Cardiac muscle cell (in vitro differentiated cells and primary cell): ENCODE measurements at places on chromosomes 3 and 15. TPM values are rescaled to one million over a fixed set of nuclear protein-coding genes. Genes with fewer than 3 reads are reported as not detected.

The FRMD5 gene
- total RNA-seq = 55.8 and 59.7 TPM in 2 replicates

The OR5K2 gene
- not detected in 2 replicates for total RNA-seq

The ACTC1 gene
- total RNA-seq = 1,687 and 2,394 TPM in 2 replicates

The SCAP gene
- total RNA-seq = 124 and 140 TPM in 2 replicates

The GRK7 gene
- not detected in 2 replicates for total RNA-seq

The SCG3 gene
- 0.14 TPM in 1 of 2 replicates, not detected in the other for total RNA-seq

The CELSR3 gene
- 5.4 and 5.9 TPM in 2 replicates for total RNA-seq

The OIP5 gene
- 8.0 and 19.8 TPM in 2 replicates for total RNA-seq

The NME9 gene
- 4.8 and 5.1 TPM in 2 replicates for total RNA-seq

- no peaks in the 10 kb centered on the region for H3K4me1 ChIP-seq
- H3K27me3 ChIP-seq = no peaks in the 10 kb centered on the region
- no peak overlapping the region for H3K4me3 ChIP-seq
- DNase-seq = no peak
These were observed 380.6 kb upstream of the C2CD4B start for GRCh38 chr15:62545467-62546227.

DNA sequence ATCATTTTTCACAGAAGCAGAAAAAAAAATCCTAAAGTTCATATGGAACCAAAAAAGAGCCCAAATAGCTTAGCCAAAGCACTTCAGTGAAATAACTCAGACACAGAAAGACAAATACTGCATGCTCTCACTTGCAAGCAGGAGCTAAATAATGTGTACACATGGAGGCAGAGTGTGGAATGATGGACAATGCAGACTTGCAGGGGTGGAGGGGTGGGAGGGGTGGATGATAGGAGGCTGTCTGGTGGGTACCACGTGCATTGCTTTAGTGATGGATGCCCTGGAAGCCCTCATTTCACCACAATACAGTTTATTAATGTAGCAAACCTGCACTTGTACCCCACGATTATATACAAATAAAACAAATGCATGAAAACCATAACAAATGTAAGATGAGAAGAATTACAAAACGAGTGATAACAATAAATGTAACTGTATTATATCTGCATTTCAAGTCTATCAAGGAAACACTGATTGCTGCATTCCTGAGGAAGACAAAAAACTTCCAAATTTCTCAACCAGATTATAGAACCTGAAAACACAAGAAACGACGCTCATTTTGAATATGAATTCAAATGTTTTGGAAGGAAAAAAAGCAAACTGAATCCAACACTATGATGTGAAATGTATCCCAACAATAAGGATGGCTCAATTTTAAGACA is 96.5 kb downstream of the DLG1 start:
- DNase-seq = no peak
- no peaks in the 10 kb centered on the region for H3K4me1 ChIP-seq
- H3K4me3 ChIP-seq = no peak overlapping the region
- H3K27me3 ChIP-seq = no peaks in the 10 kb centered on the region
- no peaks in the 10 kb centered on the region for H3K36me3 ChIP-seq

DNA sequence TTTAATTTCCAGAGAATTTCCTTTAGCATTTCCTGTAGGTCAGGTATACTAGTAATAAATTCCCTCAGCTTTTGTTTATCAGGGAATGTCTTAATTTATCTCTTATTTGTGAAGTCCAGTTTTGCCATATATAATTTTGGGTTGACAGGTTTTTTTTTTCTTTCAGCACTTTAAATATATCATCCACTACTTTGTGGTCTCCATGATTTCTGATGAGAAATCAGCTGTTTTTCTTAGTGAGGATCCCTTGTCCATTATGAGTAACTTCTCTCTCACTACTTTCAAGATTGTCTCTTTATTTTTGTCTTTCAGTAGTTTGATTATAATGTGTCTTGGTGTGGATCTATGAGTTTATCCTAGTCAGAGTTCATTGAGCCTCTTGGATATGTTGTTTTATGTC is 105.7 kb downstream of the LRRC49 start:
- no peaks in the 10 kb centered on the region for H3K27me3 ChIP-seq
- H3K4me1 ChIP-seq = no peaks in the 10 kb centered on the region
- H3K27ac ChIP-seq = no peak overlapping the region

DNA sequence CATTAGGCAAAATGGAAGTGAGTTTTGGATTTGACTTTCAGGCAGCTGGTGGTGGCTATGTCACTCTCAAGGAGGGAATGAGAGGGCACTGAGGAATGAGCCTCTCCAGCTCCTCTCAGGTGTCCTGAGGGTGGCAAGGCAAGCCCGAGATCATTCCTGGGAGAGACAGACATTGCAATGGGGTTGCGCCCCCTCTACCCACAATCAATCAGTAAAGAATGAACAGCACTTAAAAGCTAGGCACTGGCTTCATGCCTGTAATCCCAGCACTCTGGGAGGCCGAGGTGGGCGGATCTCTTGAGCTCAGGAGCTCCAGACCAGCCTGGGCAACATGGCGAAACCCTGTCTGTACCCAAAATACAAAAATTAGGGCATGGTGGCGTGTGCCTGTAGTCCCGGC is 14.1 kb upstream of the SHF start:
- no peaks in the 10 kb centered on the region for H3K4me1 ChIP-seq
- no peak overlapping the region for H3K27ac ChIP-seq
- no peaks in the 10 kb centered on the region for H3K27me3 ChIP-seq
- no peaks in the 10 kb centered on the region for H3K36me3 ChIP-seq

DNA sequence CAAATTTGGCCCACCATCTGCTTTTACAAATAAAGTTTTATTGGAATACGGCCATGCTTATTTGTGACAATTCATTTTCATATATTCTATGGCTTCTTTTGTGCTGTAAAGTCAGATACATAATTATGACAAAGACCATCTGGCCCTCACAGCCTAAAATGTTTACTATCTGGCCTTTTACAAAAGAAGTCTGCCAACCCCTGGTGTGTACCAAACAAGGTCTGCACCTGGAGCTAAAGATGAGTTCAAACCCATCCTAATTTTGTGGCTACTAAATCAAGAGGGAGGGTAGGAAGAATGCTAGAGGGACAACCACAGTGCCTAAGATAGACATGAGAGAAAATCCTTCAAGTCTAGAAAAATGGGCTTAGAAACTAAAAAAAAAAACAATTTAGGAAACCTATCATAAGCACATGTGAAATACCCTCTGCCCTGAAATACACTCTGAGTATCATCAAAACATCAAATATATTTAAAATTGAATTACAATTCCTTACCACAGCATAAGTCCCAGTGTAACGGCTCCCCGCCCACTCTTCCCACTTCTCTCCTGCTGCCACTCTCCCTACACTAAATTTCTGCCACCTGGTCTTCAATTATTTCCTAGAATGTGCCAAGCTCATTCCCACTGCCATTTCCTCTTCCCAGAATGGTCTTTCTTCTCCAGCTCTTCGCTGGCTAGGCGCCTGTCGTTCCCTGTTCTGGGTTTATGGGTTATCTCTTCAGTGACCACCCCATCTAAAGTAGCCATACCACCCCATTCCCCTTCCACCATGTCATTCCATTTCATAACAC is 950.7 kb upstream of the CFAP20DC start:
- no peak overlapping the region for H3K4me3 ChIP-seq
- H3K4me1 ChIP-seq = no peaks in the 10 kb centered on the region
- H3K27me3 ChIP-seq = no peaks in the 10 kb centered on the region
- H3K36me3 ChIP-seq = no peaks in the 10 kb centered on the region
- DNase-seq = no peak

- H3K27ac ChIP-seq = no peak overlapping the region
- DNase-seq = no peak
- H3K27me3 ChIP-seq = no peaks in the 10 kb centered on the region
These were observed 82.3 kb downstream of the LPP start for GRCh38 chr3:188236271-188236670.

DNA sequence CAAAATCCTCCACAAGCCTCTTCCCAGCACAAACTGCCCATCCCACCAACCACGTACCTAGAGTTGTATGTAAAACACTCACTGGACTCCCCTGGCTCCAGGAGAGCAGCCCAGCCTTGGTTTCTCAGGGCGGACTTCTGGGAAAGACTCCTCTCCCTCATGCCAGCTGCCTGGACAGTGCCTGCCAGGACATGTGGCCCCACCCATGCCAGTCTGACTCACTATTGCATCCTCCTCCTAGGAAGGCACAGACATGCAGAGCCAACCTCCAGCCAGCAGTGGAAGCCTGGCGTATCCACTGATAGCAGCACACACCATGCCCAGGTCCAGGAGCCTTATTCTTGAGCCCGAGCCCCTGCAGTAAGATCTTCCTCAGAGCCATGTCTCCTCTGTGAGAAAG is 8.6 kb downstream of the PKM start:
- H3K27ac ChIP-seq = peak overlapping the region; percentile 67
- no peaks in the 10 kb centered on the region for H3K27me3 ChIP-seq
- no peak overlapping the region for H3K4me3 ChIP-seq
- H3K4me1 ChIP-seq = peaks cover 77% of the 10 kb centered on the region
- no peak for DNase-seq
- peaks cover 17% of the 10 kb centered on the region for H3K36me3 ChIP-seq

- no peaks in the 10 kb centered on the region for H3K27me3 ChIP-seq
- H3K27ac ChIP-seq = no peak overlapping the region
These were observed 602.3 kb upstream of the SUCLG2 start for GRCh38 chr3:68256635-68257223.

DNA sequence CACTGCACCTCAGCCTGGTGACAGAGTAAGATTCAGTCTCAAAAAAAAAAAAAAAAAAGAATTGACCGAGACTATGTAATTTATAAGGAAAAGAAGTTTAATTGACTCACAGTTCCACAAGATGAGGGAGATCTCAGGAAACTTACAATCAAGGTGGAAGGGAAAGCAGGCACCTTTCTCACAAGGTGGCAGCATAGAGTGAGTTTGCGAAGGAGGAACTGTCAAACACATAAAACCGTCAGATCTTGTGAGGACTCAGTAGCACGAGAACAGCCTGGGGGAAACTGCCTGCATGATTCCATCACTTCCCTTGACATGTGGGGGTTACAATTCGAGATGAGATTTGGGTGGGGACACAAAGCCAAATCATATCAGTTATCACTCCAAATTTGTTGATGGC is 380.9 kb downstream of the EDEM1 start:
- DNase-seq = no peak
- H3K27me3 ChIP-seq = no peaks in the 10 kb centered on the region
- no peak overlapping the region for H3K27ac ChIP-seq
- no peaks in the 10 kb centered on the region for H3K36me3 ChIP-seq
- H3K4me3 ChIP-seq = no peak overlapping the region

- DNase-seq = no peak
- no peaks in the 10 kb centered on the region for H3K27me3 ChIP-seq
- no peak overlapping the region for H3K4me3 ChIP-seq
- H3K36me3 ChIP-seq = no peaks in the 10 kb centered on the region
These were observed 7.8 kb upstream of the CTDSPL start for GRCh38 chr3:37853691-37854413.

DNA sequence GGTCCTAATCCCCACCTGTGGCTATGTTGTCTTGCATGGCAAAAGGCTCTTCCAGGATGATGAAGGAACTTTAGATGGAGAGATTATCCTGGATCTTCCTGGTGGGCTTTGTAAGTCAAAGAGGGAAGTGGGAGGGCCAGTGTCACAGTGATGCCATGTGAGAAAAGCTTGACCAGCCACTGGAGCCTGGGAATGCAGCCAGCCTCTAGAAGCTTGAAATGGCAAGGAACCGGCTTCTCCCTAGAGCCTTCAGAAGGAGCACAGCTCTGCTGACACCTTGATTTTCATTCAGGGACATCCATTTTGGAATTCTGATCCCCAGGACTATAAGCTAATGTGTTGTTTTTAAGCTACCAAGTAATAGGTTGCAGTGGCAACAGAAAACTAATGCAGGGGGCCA is 58.3 kb downstream of the CLEC3B start:
- no peaks in the 10 kb centered on the region for H3K4me1 ChIP-seq
- H3K4me3 ChIP-seq = no peak overlapping the region
- H3K36me3 ChIP-seq = no peaks in the 10 kb centered on the region

DNA sequence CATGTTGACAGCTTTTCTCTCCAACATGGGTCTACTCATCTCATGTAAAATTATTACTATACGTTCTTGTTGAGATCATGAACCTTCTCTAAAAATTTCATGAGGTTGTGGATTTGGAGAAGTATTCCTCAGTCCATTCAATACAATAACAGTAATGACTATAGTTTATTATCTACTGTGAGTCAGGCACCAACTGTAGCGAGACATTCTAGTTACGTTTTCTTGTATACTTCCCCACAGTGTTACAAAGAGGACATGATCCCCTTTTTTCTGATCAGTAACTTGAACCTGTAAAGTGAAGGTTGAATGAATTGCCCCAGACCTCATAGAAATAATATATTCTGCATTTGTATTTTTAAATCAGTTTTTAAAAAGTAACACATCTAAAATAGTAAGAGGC is 76.4 kb downstream of the AKAP13 start:
- H3K27me3 ChIP-seq = no peaks in the 10 kb centered on the region
- DNase-seq = no peak
- H3K4me3 ChIP-seq = no peak overlapping the region
- peaks cover 21% of the 10 kb centered on the region for H3K4me1 ChIP-seq
- peak overlapping the region; percentile 35 for H3K27ac ChIP-seq

- H3K4me1 ChIP-seq = peaks cover 15% of the 10 kb centered on the region
- no peaks in the 10 kb centered on the region for H3K36me3 ChIP-seq
- DNase-seq = no peak
- no peaks in the 10 kb centered on the region for H3K27me3 ChIP-seq
- H3K4me3 ChIP-seq = no peak overlapping the region
- no peak overlapping the region for H3K27ac ChIP-seq
These were observed 19.6 kb upstream of the BDH1 start for GRCh38 chr3:197575362-197575761.

DNA sequence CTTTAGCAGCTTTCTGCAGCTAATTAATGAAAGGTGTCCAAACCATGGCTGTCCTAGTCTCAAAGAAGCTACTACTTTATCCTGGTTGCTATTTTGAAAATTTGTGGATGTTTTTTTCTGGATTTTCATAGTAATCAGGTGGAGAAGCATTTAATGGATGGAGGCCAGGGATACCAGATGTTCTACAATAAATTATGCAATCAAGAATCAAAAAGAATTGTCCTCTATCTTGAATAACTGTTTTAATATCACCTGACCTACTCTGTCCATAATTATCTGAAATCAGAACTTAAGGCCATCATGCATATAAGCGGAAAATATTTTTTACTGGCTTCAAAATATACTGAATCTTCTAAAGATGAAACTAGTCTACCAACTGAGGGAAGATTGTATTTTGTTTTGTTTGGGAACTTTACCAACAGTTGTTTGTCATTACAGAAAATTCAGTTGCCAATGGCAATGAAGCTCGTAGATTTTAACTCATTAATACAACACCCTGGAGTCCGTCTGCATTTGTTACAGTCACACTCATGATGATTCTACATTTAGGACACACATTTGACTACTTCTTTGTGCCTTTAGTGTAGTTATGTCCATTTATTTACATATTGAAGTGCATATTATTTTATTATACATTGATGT is 762.3 kb upstream of the GRM7 start:
- DNase-seq = no peak
- no peaks in the 10 kb centered on the region for H3K36me3 ChIP-seq
- H3K27me3 ChIP-seq = no peaks in the 10 kb centered on the region
- H3K27ac ChIP-seq = no peak overlapping the region
- H3K4me3 ChIP-seq = no peak overlapping the region
- H3K4me1 ChIP-seq = no peaks in the 10 kb centered on the region
